ENCODE measurements at places on chromosomes 4 and X.

GRCh38 chr4:59818656-59819055 lies 1381.5 kb upstream of the ADGRL3 start:
- DNase-seq, result no peak

DNA sequence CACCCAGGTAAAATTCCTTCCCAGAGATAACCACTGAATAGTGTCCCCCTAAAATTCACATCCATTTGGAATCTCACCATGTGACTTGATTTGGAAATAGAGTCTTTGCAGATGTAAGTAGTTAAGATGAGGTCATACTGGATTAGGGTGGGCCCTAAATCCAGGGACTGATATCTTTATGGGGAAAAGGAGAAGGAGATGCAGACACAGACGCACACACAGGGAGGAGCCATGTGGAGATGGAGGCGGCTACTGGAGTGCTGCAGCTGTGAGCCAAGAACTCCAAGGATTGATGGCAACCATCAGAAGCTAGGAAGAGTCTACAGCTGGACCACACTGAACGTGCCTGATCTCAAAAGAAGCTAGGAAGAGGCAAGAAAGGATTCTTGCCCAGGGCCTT lies 96.6 kb upstream of the SRD5A3 start:
- no peak for DNase-seq

DNA sequence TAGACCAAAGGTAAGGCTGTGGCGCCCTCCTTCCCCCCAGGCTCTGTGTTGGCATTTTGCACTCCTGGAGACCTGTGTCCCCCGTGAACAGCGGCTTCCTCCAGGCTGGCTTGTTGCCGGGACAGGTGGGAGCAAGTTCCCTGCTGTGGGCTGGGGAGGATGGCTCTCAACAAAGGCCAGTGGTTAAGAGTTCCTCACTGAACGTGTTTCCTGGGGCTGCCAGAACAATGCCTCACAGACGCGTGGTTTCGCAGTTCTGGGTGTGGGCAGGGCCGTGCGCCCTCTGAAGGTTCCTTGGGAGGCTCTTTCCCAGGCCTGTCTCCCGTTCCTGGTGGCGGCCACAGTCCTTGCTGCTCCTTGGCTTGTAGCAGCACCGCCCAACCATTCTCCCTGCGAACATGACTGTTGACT lies 33.4 kb downstream of the NELFA start:
- DNase-seq, result no peak

DNA sequence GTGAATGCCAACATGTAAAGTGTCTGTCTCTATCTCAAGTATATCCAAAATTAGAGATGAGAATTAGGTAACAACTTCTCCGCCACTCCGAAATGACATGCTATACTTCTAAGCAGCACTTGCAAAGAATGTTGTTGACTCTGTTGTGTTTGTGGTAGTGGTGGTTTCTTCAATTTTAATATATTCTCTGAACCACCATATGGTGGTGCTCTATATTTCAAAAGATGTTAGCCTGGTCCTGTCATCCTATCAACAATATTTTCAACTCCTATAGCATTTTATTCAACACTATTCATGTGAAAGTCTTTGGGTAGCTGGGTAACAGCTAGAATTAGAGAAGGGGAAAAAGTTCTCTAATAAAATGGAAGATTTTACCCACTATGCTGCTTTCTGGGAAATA lies 1622.8 kb upstream of the IGFBP7 start:
- no peak for DNase-seq

DNA sequence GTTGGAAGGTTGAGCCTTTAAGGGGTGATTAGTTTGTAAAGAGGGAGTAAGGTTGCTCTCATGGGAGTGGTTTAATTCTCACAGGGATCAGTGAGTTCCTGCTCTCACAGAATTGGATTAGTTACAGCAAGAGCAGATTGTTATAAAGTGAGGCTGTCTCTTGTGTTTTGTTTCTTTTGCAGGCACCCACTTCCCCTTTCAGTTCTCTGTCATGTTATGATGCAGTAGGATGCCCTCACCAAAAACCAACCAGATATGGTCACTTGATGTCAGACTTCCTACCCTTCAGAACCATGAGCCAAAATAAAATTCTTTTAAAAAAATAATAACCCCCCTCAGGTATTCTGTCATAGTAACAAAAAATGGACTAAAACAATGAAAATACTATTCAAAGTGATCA lies 19.9 kb upstream of the IGSF1 start:
- DNase-seq, result no peak

GRCh38 chr4:21901281-21901680 lies 47.3 kb downstream of the KCNIP4 start:
- no peak for DNase-seq

GRCh38 chr4:43898836-43899235 lies 549.8 kb downstream of the KCTD8 start:
- DNase-seq, result no peak

DNA sequence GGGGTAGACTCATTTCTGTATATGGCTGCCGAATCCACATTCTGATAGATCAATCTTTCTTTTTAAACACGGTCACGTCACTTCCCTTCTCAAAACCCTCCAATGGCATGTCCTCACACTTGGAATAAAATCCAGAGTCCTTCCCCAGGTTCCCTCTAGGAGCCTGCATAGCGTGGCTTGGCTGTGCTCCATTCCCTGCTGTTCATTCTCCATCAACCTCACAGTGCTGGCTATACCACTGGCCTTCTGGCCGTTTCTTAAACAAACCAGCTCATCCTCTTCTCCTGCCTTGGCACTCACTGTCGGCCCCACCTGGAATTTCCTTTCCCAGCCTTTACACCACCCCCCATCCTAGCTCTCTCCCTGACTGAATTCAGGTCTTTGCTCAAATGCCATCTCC lies 77.1 kb downstream of the RBM47 start:
- DNase-seq, result no peak

DNA sequence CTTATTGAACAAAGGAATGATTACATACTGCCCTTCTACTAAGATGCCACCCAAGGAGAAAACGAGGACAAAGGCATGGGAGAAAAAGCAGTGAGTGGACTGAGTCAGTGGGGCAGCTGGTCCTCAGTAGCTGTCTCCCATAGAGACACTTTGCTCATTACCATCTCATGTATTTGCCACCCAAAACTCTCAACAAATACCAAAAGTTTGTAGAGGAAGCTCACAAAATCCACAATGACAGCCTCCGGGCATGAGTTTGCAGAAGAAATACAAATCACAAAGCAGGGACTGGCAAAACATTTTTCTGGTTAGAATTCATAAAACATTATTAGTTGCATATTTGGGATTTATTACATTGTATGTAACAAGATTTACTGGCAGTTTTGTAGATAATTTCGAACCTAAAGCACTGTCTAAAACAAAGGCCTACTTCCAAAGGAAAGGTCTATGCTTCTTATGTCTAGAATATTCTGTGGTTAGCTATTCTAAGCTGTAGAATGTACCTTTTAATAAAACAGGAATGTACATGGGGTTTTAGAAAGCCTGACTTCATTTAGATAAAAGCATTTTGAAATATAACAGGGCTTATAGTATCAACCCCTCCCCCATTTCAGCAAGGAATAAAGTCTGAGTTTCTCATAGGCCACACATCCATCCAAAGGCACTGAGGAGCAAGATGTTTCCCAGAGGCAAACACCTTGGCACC lies 17.7 kb downstream of the PCDH18 start:
- DNase-seq, result no peak

- DNase-seq, result no peak
Observed at GRCh38 chr4:13983189-13983790, 355.8 kb upstream of the BOD1L1 start.

DNA sequence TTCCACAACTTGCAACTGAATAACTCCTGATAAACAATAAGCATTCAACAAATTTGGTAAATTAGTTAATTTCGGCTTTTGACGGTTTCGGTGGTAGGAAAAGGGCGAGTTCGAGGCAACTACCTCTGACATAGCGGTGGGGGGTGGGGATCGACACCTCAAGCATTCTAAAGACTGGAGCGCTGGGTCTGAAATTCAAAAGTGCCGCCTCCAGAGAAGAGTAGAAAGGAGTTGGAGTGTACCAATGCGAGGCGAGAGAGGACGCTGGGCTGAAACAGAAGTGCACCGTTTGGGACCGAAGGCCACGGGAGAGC lies 725 bp downstream of the SMC1A start:
- DNase-seq, result no peak

- DNase-seq, result no peak
Observed at GRCh38 chr4:104393655-104394324, 100.9 kb downstream of the CXXC4 start.

GRCh38 chrX:131081772-131082740 lies 23.9 kb downstream of the ARHGAP36 start:
- DNase-seq, result no peak

Measured in GM18507 (cell line).